ENCODE measurements at places on chromosomes 2 and 18.

DNA sequence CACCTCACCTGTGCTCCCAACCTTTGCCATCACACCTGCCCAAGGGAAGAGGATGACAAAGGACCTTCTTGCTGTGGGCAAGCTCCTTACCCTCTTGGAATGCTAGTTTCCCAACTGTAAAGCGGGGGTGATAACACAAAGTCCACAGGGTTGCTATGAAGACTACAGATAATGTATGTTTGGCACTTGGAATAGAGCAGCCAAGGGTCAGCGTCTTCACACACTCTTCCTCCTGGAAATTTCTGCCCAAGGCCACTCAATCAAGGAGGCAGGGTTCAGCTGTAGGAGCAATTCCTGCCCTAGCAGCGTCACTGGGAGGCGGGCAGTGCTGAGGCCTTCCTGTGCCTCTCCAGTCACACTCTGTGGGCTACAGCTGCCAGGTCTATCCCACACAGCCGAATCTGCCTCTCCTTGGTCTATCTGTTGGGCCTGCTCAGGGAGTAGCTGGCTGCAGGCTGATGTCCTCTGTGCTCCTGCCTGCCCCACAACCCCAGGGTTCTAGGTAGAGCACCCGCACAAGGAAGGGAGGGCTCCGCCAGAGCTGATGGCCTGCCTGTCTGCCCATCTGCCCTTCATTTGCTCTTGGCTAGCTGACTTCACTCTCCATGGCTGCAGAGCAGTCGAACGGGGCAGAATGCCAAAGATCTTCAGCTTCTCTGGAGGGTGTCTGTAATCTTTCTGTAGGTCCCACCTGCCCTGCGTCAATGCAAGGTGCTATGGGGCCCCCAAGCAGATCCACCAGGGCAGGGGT lies 91.9 kb downstream of the MRO start:
- DNase-seq = no peak

DNA sequence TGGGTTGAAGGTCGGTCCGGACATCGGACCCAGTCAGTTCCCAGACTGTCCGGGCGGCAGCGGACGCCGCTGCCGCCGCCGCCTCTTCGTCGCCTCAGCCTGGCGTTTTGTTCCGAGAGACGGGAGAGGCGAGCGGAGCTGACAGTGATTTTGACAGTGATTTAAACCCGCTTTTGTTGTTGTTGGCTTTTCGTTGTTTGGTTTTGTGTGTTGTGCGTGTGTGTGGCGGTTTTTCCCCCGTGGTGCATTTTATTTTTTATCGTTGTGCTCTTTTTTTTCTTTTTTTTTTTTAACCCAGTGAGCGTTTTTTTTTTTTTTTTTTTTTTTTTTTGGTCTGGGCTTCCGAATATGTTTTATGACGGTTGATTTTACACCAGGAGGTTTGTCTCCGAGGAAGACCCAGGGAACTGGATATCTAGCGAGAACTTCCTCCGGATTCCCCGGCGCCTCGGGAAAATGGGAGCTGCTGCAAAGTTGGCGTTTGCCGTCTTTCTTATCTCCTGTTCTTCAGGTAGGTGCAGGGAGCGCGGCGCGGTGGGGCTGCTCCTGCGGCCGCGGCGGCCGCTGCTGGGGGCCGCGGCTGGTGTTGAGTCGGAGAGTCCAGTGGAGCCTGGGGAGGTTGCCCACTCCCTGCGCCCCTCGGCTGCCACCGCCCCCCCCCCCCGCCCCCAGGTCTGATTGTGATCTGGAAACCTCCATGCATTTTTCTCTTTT lies at the start of gene ACVR2A:
Gene ACVR2A (plus strand): TSS at position 333 of the 714 bp plus-strand sequence. CDS start 124 bp downstream, at position 457.
- no peak for DNase-seq

GRCh38 chr2:217742841-217743240 lies 260.0 kb downstream of the TNS1 start:
- no peak for DNase-seq

DNA sequence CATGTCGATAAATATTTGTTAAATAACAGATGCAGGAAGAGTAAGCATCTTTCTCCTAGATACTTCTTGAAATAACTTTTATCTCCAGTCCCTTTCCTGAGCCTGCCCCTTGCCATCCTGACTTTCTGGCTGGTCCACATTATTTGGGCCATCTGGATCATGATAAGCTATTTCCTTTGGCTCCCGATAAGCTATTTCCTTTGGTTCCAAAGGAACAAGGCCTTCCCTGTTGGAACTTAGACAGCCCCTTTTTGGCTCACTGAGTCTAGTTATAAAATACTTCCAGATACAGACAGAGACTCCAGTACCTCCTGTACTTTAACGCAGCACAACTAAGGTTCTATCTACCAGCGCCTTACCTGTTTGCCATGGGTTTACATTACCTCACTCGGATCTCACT lies 205.3 kb upstream of the CCDC150 start:
- DNase-seq = no peak

GRCh38 chr2:40746191-40746590 lies 294.3 kb upstream of the SLC8A1 start:
- no peak for DNase-seq

DNA sequence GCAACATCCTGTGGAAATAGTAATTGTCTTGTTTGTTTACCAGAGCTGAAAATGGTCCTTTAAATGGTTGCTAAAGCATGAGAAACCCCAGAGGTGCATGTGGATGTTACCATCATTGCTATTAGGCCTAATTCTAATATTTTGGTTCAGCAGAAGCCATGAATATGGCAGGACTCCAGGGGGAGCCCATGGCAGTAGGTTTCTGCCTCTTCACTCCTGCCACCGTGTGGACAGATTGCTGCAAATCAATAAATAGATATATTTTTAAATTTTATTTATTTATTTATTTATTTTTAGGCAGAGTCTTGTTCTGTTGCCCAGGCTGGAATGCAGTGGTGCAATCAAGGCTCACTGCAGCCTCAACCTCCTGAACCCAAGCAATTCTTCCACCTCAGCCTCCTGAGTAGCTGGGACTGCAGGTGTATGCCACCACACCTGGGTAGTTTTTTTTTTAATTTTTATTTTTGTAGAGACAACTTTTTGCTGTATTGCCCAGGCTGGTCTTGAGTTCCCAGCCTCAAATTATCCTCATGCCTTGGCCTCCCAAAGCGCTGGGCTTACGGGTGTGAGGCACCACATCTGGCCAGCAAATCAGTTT lies 54.9 kb upstream of the CAPN13 start:
- no peak for DNase-seq

- DNase-seq = no peak
These were observed 230.9 kb upstream of the RGPD4 start for GRCh38 chr2:107595749-107596148.
